ENCODE measurements at places on chromosomes 2 and 18.
A peak's percentile ranks its signal among the peaks of the same experiment; 100 is the strongest.

GRCh38 chr2:20931346-20931745, 108.4 kb upstream of the LDAH start:
- no peak for DNase-seq

DNA sequence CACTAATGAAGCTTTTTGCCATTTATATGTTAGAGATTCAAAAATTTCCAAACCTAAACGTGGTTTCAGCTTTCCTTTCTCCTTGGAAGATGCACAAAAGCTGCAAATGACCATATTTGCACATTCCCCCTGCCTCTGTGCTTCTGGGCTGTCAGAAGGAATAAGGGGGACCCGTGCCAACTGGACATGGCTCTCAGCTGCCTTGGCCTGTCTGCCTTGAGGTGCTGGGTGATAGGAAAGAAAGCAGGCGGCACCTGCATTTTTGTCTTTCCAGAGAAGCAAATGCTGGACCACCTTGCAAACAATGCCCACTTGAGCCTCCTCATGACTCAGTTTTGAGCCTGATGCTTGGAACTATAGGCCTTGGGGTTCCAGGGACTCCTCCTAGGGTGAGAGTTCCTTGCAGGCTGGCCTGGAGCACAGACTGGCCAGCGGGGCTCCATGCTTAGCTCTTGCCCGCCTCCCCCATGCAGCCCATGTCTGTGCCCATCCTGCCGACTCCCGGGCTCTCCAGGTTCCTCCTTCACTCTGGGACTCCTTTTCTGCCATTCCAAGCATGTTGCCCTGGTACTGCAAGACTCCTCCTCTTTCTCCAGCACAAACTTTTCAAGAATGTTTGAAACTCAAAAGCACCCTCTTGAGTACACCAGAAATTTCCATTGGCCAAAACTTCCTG, 109.0 kb upstream of the EPAS1 start:
- no peak for DNase-seq

GRCh38 chr2:128367601-128368359, 49.1 kb upstream of the HS6ST1 start:
- no peak for DNase-seq

GRCh38 chr2:225326969-225327368, 72.5 kb upstream of the NYAP2 start:
- DNase-seq, result no peak

GRCh38 chr2:159551806-159552205, 64.5 kb downstream of the BAZ2B start:
- no peak for DNase-seq

- no peak for DNase-seq
Observed at GRCh38 chr2:192585418-192585817, 390.7 kb upstream of the TMEFF2 start.

DNA sequence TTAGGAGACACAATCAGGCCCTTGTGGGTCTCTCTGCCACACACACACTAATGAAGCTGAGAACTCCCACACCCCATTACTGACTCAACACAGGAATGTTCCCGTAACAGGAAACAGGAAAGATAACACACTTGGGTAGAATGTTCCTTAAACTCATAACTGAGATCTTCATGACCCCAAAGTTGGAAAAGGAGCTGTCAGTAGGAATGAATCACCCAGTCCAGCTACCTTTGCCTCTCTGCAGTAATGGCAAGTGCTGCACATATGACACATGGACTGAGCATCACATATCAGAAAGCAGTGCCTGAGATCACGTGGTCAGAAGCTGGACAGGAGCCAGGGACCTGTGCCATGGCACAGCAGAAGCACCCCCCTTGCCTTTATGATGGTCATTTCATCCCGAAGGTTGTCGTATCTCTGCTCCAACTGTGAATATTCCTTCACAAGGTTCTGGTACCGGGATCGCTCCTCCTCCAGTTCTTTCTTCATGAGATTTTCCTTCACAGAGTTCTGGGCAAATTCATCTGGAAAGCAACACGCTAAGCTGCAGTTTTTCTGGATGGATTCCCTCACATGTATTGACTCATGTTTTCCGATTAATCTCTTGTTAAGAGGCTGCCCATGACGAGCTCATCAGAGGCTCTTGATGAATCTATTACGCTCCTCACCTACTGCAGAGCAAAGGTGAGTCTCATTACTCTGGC, 65.4 kb upstream of the ACAA2 start:
- no peak for DNase-seq

- no peak for DNase-seq
Observed at GRCh38 chr2:131154647-131155046, 49.5 kb downstream of the PLEKHB2 start.

GRCh38 chr2:173205375-173205774, 129.7 kb downstream of the MAP3K20 start:
- no peak for DNase-seq

GRCh38 chr18:67241299-67241698, 275.2 kb downstream of the DSEL start:
- DNase-seq, result no peak

- DNase-seq, result no peak
Observed at GRCh38 chr2:158204741-158205165, 103.1 kb downstream of the UPP2 start.

DNA sequence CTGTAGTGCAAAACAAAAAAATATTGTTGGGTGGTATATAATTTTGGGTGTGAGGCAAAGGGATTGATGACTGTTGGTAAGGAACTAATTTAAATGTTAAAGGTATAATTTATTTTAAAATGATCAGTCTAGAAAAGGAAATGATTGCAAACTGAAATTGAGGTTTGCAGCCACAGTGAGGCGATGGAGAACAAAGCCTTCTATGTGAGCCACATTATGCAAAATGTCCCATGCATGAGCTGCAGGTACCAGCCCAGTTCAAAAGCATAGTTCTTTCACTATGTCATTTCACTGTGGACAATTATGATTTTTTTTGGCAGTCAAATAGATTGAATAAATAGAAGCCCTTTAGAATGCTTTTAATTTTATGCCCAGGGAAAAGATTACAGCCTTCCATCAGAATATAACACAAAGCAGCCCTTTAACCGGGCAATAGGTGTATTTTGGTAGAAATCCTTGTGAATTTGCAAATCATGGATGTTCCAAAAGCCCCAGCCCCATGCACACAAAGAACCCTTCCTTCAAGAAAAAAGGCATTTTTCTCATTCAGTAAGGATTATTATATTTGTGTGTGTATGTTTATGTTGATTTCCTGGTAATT, 1.7 kb downstream of the MAP2 start:
- peak; percentile 24 for DNase-seq

DNA sequence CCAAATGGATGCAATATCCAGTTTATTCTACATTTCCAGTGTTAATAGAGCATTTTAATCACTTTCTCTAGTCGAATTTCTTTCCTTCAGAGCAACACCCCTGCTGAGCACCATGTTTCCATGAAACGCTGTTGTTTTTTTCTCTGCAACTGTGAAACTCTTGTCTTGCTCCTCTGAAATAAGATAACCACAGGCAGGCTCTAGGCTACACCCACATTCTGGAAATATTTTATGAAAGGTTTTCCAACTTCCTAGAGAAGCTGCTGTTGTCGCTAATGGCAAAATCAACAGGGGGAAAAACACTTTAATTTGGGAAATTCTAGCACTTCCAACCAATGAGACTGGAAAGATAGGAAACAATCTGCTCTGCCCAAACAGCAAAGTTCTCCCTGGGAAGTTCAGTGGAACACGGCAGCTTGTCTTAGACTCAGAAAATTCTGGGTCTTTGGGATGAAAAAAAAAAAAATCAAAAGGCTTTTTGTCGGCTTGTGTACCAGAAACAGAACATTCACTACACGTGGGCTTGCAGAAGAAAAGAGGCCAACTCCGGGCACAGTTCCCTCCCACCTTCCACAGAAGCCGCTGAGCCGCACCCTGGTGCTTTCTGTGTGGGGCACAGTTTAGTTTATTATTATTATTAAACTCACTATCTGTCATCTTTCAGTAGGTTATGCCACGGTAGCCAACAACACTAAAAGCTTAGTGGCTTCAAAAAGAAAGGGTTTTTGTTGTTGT, 98.7 kb downstream of the MMADHC start:
- DNase-seq, result no peak

DNA sequence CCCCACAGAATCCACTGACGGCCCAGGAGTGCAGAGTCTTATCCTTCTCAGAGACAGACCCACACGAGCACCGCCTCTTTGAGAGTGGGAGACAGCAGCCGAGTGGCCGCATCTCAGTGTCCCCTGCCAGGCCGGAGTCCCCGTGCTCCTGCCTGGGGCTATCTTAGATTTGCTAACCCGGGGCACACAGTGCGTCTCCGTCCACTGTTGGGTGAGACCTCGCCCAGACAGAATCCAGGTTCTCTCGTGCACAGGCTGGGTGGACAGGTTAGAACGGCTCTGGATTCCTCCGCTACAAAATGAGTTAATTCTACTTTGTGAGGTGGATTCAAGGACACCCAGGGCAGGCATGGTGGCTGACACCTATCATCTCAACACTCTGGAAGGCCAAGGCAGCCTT, 88.3 kb downstream of the ZNF516 start:
- DNase-seq, result no peak

DNA sequence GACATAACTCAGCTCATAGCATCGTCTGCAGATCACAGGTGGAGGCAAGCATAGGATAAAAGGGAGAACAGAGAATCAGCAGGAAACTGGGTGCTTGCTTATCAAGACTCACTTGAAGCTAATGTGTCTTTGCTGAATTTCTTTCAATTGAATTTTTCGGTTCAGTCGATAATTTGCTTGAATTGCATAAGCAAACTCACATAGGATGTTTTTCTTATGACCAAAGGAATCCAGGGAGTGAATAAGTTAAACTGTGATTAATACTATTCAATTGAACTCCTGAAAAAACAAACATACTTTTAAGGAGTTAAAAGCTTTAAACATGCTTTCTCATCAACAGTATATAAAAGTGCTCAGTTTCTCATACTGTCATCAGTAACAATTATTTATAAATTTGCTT, 707.1 kb upstream of the ACVR2A start:
- no peak for DNase-seq

Measured in PC-9 (cell line).